ENCODE measurements at places on chromosomes 7 and 10.

- no peak for DNase-seq
- no peaks in the 10 kb centered on the region for H3K36me3 ChIP-seq
- no peak overlapping the region for H3K27ac ChIP-seq
- H3K27me3 ChIP-seq = no peaks in the 10 kb centered on the region
- no peak overlapping the region for H3K4me3 ChIP-seq
Measured at GRCh38 chr7:106731187-106731586, 70.2 kb upstream of the CCDC71L start.

- peaks cover 13% of the 10 kb centered on the region for H3K4me1 ChIP-seq
- no peak overlapping the region for H3K4me3 ChIP-seq
- H3K27me3 ChIP-seq = no peaks in the 10 kb centered on the region
Measured at GRCh38 chr7:6116211-6116610, 85.0 kb downstream of the ANKRD61 start.

- DNase-seq = no peak
- no peaks in the 10 kb centered on the region for H3K4me1 ChIP-seq
- no peaks in the 10 kb centered on the region for H3K27me3 ChIP-seq
- no peak overlapping the region for H3K4me3 ChIP-seq
- peaks cover 45% of the 10 kb centered on the region for H3K36me3 ChIP-seq
Measured at GRCh38 chr7:137886746-137887145, 40.0 kb upstream of the DGKI start.

- DNase-seq = no peak
- no peaks in the 10 kb centered on the region for H3K36me3 ChIP-seq
- no peaks in the 10 kb centered on the region for H3K27me3 ChIP-seq
- H3K27ac ChIP-seq = no peak overlapping the region
- H3K4me3 ChIP-seq = no peak overlapping the region
Measured at GRCh38 chr10:42697926-42698325, 59.6 kb upstream of the ZNF33B start.

- no peak overlapping the region for H3K4me3 ChIP-seq
- no peaks in the 10 kb centered on the region for H3K27me3 ChIP-seq
- DNase-seq = no peak
- no peaks in the 10 kb centered on the region for H3K4me1 ChIP-seq
- no peaks in the 10 kb centered on the region for H3K36me3 ChIP-seq
- H3K27ac ChIP-seq = no peak overlapping the region
Measured at GRCh38 chr10:43863859-43864591, 215.3 kb upstream of the ZNF32 start.

GRCh38 chr7:34109936-34110780 is 204.8 kb downstream of the BMPER start:
- no peak for DNase-seq
- H3K4me3 ChIP-seq = no peak overlapping the region
- no peaks in the 10 kb centered on the region for H3K36me3 ChIP-seq

- no peaks in the 10 kb centered on the region for H3K4me1 ChIP-seq
- no peaks in the 10 kb centered on the region for H3K36me3 ChIP-seq
- no peak overlapping the region for H3K4me3 ChIP-seq
- no peak for DNase-seq
- H3K27ac ChIP-seq = no peak overlapping the region
Measured at GRCh38 chr10:95406651-95407280, 116.0 kb upstream of the PDLIM1 start.

DNA sequence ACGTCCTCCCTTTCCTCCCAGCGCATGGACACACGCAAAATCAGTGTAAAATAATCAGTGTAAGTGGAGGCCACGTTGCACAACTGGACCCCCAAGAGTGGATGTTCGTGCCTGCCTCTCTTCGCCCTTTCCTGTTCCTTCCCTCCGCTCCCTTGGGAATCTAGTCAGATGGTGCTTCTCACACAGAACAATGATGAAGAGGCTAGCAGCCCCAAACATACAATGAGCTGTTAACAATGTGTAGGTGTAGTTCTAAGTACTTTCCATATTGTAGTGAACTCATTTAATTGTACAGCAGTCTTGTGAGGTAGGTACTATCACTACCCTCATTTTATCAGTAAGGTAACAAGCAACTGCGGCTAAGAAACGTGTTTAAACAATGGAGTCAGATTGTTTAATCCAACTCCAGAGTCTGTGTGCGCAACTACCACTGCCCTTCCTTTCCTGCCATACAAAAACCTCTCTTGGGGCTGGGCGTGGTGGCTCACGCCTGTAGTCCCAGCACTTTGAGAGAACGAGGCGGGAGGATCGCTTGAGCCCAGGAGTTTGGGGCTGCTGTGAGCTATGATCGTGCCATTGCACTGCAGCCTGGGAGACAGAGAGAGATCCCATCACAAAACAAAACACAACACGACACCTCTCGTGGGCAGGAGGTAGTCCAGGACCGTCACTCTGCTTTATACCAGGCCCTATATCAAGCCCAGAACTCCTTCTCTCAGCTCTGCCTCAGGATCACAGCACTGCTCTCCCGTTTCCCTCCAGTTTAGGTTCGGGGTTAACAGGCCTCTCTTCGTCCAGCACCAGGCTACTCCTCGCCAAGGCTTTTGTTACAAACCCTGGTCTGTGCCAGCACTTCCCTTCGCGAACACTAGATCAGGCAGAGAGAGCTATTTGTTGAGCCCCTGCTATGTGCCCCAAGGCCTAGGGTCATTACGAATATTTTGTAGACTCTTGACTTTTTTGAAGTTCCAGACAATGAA is 1.1 kb downstream of the FKBP9 start:
- no peak for DNase-seq
- H3K36me3 ChIP-seq = no peaks in the 10 kb centered on the region
- no peak overlapping the region for H3K4me3 ChIP-seq

DNA sequence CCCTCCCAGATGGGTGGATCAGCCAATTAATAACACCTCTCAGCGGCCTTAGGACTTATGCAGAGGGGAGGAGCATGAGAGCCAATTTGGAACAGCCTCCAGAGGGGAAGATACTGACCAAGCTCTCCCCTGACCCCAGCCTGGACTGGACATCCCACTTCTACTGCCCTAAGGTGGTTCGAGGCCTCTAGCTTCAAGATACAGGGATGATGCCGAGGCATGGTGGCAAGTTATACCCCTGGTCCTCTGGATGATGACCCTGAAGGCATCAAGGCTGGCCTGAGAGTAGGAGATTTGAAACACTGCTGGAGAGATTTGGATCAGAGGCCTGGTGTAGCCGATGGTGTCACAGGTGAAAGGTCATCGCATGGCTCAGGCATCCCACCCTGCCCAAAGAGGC is 3.2 kb downstream of the CDH23 start:
- peaks cover 4% of the 10 kb centered on the region for H3K4me1 ChIP-seq
- no peak overlapping the region for H3K4me3 ChIP-seq
- no peak overlapping the region for H3K27ac ChIP-seq
- H3K27me3 ChIP-seq = peaks cover 23% of the 10 kb centered on the region
- no peak for DNase-seq

- DNase-seq = no peak
- no peaks in the 10 kb centered on the region for H3K27me3 ChIP-seq
- no peaks in the 10 kb centered on the region for H3K4me1 ChIP-seq
- no peaks in the 10 kb centered on the region for H3K36me3 ChIP-seq
Measured at GRCh38 chr7:138097064-138097741, 20.9 kb downstream of the AKR1D1 start.

GRCh38 chr10:117967149-117967650 is 79.5 kb downstream of the RAB11FIP2 start:
- no peak overlapping the region for H3K4me3 ChIP-seq
- H3K27ac ChIP-seq = no peak overlapping the region
- no peaks in the 10 kb centered on the region for H3K36me3 ChIP-seq
- no peak for DNase-seq
- peaks cover 2% of the 10 kb centered on the region for H3K27me3 ChIP-seq
- no peaks in the 10 kb centered on the region for H3K4me1 ChIP-seq

- H3K4me1 ChIP-seq = peaks cover 45% of the 10 kb centered on the region
- DNase-seq = no peak
- H3K27ac ChIP-seq = peak overlapping the region; percentile 49
- no peaks in the 10 kb centered on the region for H3K27me3 ChIP-seq
Measured at GRCh38 chr10:50325449-50326171, 74.3 kb upstream of the ASAH2 start.

GRCh38 chr10:25902002-25902401 is 32.0 kb upstream of the MYO3A start:
- H3K4me3 ChIP-seq = no peak overlapping the region
- H3K27ac ChIP-seq = no peak overlapping the region
- H3K36me3 ChIP-seq = no peaks in the 10 kb centered on the region
- no peak for DNase-seq

GRCh38 chr10:12165999-12166775 is 29.5 kb downstream of the NUDT5 start:
- H3K27ac ChIP-seq = no peak overlapping the region
- no peak for DNase-seq
- H3K36me3 ChIP-seq = peaks cover 72% of the 10 kb centered on the region
- H3K4me3 ChIP-seq = no peak overlapping the region
- H3K27me3 ChIP-seq = no peaks in the 10 kb centered on the region

DNA sequence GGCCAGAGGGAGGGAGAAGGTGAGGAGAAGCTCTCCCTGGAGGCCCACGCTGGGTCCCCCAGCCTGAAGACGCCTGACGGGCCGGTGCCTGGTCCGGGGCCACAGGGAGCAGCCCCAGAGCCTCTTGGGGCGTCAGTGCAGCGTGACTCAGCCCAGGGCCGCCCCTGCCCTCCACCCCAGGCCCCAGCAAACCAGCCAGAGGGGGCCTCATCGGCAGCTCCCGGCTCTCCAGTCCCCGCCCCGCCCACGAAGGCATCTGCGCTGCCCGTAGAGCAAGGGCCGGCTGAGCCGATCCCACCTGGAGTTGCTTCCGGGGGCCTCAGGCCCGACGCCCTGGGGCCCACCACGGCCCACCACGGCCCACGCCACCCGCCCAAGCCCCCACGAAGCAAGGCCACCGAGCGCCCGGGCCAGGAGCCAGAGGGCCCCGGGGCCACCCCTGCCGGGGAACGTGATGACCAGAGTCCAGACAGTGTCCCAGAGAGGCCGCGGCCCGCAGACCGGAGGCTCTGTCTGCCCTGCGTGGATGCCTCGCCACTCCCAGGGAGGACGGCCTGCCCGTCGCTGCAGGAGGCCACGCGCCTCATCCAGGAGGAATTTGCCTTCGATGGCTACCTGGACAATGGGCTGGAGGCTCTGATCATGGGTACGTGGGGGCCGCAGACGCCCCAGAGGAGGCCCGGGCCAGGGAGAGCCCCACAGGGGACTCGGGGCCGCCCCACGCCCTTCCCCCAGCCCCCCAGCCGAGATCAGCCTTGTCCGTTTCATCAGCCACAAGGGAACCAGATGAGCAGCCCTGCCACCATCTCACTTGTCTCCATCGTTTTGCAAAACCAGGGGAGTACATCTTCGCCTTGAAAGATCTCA is 31.2 kb upstream of the UTF1 start:
- no peak overlapping the region for H3K27ac ChIP-seq
- no peaks in the 10 kb centered on the region for H3K4me1 ChIP-seq
- H3K36me3 ChIP-seq = no peaks in the 10 kb centered on the region
- H3K4me3 ChIP-seq = no peak overlapping the region

DNA sequence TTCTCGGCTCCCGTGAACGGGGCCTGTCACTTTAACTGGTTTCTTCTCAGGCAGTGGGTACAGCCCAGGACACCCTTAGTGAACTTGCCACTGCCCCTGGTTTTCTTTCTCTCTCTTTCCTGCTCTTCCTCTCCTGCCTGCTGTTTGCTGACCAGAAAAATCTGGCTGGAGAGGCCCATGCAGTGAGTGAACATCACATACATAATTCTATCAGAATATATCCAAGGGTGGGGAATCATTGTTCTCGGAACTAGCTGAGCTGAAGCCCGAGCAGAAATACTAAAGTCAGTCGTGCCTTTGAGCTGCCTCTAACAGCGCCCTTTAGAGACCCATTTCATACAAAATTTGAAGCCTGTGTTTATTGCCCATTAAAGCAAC is 501.5 kb upstream of the GALNT17 start:
- DNase-seq = no peak
- H3K27me3 ChIP-seq = no peaks in the 10 kb centered on the region
- H3K4me1 ChIP-seq = no peaks in the 10 kb centered on the region
- H3K27ac ChIP-seq = no peak overlapping the region
- H3K4me3 ChIP-seq = no peak overlapping the region
- H3K36me3 ChIP-seq = no peaks in the 10 kb centered on the region

- H3K4me1 ChIP-seq = no peaks in the 10 kb centered on the region
- no peaks in the 10 kb centered on the region for H3K27me3 ChIP-seq
- no peak for DNase-seq
- no peak overlapping the region for H3K27ac ChIP-seq
- H3K36me3 ChIP-seq = no peaks in the 10 kb centered on the region
Measured at GRCh38 chr7:46247664-46248063, 326.6 kb upstream of the IGFBP3 start.

GRCh38 chr7:106561151-106561550 is 99.8 kb downstream of the CCDC71L start:
- no peaks in the 10 kb centered on the region for H3K36me3 ChIP-seq
- no peaks in the 10 kb centered on the region for H3K27me3 ChIP-seq
- H3K4me3 ChIP-seq = no peak overlapping the region
- DNase-seq = no peak
- no peaks in the 10 kb centered on the region for H3K4me1 ChIP-seq

DNA sequence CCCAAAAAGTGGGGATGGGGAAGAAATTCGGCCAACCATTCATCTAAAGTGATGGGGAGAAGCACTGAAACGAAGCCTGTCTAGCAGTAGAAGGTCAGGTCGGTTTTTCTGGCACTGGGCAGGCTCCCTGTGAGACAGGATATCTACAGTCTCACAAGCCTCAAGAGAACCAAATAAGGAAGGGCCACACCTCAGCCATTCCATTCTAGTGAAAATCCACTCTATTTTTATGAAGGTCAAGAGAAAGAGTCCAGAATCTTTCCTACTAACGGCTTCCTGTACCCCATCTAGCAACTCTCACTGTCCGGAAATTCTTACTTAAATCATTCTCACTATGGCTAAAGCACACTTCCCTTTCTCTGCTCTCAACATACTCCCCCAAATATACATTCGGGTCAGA is 267.1 kb downstream of the PRPF18 start:
- no peaks in the 10 kb centered on the region for H3K36me3 ChIP-seq
- H3K4me3 ChIP-seq = no peak overlapping the region
- no peaks in the 10 kb centered on the region for H3K27me3 ChIP-seq
- DNase-seq = no peak
- H3K4me1 ChIP-seq = no peaks in the 10 kb centered on the region
- H3K27ac ChIP-seq = no peak overlapping the region

- peak overlapping the region; percentile 31 for H3K4me3 ChIP-seq
- peak; percentile 35 for DNase-seq
- H3K27ac ChIP-seq = no peak overlapping the region
- H3K36me3 ChIP-seq = no peaks in the 10 kb centered on the region
Measured at GRCh38 chr7:23467806-23468525, 2.3 kb downstream of the IGF2BP3 start.

DNA sequence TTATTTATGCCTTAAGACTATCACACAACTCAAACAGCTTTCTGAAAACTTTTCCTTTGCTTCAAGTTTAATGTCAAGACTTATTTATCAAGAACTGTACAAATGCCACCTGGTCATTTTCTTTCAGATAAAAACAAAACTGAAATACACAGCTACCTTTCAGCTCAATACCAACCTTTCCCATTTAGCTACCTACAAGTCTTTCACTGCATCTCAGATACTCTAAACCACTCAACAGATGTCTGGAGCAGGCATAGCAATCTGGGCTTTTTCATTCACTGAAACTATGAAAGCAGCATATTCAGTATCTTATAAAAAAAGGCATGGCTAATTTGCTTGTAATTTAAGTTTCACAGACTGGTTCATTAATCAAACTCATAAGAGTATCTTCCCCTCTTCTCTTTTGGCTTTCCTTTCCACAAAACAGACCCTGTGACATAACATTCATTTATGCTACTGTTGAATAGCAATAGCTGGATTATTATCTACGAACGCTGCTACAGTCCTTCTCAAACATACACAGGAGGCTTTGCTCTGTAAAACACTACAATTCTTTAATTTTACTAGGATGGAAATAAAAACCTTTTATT is 8.2 kb downstream of the TRA2A start:
- H3K4me3 ChIP-seq = peak overlapping the region; percentile 38
- H3K27me3 ChIP-seq = no peaks in the 10 kb centered on the region
- peaks cover 56% of the 10 kb centered on the region for H3K4me1 ChIP-seq
